ENCODE measurements at places on chromosomes 3 and 15.
A peak's percentile ranks its signal among the peaks of the same experiment; 100 is the strongest.

- DNase-seq, result no peak
These were observed 75.4 kb downstream of the XXYLT1 start for GRCh38 chr3:195195321-195196209.

GRCh38 chr3:55555873-55556618, 68.9 kb upstream of the WNT5A start:
- no peak for DNase-seq

DNA sequence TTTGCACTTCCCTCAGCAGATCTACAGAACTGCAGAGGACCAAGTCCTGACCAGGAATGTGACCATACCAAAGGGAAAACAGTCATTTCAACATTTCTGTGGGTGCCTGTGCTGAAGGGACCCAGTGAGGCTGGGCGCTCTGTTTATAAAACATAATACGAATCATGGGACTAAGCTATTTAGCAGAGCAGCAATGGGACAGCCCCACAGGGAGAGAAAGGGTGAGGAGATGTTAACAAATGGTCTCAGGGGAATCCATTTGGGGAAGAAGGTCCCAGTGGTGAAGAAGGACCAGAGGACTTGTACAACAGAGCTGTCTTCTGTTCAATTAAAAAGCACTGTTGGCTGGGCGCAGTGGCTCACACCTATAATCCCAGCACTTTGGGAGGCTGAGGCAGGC, 1025.4 kb downstream of the FHIT start:
- no peak for DNase-seq

DNA sequence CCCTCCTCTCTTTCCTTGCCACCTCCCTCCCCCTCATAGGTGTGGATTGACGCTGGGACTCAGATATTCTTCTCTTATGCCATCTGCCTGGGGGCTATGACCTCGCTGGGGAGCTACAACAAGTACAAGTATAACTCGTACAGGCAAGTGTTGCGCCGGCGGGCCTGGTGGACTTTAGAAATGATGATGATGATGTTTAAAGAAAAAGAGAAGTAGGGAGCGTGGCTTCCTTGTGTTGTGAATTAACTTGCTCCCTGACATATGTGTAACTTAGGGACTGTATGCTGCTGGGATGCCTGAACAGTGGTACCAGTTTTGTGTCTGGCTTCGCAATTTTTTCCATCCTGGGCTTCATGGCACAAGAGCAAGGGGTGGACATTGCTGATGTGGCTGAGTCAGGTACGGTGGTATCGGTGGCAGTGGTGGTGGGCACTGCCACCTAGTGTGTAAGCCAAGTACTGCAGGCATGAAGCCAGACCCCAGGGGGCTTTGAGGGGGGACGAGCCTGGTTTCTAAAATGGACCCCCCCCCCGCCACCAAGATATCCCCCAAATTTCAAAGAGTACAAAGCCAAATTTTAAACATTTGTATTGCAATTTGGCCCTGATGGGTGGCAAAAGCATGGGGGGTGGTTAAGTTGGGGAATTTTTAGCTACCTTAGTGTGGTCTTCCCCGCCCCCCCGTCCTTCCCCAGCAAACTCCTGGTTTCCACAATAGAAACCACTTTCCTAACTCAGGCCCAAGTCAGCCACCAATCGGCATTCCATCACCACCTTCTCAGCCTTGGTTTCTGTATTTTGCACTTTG, 65.6 kb downstream of the SLC6A6 start:
- peak; percentile 23 for DNase-seq

- DNase-seq, result no peak
These were observed 13.5 kb upstream of the NR2C2 start for GRCh38 chr3:14933820-14934425.

GRCh38 chr15:33592864-33593263, 282.1 kb downstream of the RYR3 start:
- no peak for DNase-seq

DNA sequence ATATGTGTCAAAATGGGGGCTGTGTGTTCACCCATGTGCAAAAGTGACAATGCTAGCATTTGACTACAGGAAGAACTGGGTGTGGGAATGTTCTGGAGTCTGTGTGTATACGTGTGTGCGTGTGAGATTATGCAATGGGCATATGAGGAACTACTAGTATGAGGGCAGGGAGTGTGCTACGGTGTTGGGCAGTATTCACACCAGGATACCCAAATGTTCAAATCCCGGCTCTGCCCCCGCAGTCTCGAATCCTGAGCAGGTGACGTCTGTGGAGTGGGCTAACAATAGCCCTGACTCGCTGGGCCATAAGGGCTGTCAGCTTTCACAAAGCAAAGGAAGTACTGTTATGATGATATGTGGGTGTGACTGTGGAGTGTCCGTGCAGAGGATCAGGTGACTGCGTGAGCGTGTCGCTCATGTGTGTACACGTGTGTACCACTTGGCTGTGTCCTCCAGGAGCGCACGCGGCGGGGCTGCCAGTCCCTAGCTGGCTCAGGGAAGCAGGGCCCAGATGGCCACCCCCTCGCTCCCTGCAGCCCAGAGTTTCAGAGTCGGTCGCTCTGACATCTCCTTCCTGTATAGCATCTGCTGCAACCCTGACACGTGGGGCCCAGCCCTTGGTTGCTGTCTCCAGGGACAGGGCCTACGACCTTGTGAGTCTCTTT, 27.2 kb downstream of the IQSEC1 start:
- DNase-seq, result no peak

GRCh38 chr15:55959744-55960447, 33.5 kb downstream of the NEDD4 start:
- DNase-seq, result no peak

GRCh38 chr3:133457465-133458067, 57.7 kb downstream of the BFSP2 start:
- DNase-seq, result peak; percentile 17

GRCh38 chr3:98972155-98972554, 70.7 kb upstream of the DCBLD2 start:
- peak; percentile 76 for DNase-seq

DNA sequence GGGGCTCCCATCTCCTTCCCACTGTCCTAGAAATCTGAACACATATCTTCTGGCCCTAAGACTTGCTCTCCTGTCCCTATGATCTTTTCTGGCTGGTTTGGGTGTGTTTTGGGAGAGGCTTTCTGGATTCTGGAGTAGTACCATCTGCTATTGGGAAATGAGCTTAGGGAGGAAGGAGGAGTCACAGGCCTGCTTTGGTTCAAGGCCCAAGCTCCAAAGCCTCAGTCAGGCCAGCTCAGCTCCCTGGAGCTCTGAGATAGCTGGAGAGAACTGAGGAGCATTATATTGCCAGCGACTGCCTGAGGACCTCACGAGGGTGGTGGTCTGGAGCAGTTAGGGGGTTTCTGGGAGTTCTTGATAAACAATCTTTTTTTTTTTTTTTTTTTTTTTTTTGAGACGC, 18.7 kb downstream of the RASGRF1 start:
- DNase-seq, result no peak

GRCh38 chr3:126544596-126545281, 14.0 kb downstream of the C3orf22 start:
- DNase-seq, result no peak

DNA sequence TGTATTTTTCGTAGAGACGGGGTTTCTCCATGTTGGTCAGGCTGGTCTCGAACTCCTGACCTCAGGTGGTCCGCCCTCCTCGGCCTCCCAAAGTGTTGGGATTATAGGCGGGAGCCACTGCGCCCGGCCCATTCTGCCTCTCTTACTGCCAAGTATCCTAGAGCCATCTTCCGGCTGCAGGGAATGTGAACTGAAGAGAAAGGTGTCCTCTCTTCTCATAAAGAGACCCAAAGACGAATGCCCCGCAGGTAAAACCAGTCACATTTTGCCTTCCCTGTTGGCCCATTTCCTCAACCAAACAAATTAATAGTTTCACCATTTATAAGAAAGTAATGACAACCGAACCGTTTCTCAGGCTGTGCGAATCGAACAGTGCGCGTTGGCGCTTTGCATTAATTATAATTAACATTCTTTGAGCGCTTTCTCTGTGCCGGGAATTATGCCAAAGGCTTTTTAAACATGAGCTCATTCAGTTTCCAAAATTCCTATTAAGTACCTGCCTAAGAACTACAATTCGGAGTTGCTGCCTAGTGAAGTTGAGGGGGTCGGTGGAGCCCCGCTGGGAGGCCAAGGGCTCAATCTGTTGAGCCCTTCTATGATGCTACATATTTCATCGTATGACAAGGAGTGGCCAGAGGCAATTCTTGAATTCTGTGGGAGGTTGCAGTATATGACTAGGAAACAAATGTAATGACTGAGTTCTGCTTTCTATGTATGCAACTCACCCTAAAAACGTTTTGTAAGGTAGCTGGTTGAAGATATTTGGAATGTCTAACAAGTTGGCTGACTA, 819 bp upstream of the RPL24 start:
- DNase-seq, result no peak

DNA sequence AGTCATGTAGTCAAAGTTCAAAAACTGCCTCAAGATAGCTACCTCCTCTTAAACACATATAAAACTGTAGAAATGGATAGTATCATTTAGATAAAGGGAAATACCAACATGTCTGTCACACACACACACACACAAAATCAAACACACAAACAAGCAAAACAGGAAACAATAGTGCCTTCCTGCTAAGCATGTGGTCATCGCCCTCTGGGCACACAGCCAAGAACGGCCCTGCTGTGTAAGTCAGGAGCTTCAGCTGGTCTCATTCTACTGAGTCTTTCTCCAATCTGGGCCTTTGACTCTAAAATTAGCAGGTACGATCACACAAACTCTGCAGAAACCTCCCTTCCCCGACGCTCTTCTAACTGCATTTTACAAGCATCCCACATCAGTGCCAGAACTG, 272.2 kb upstream of the CHRNA7 start:
- no peak for DNase-seq

GRCh38 chr15:40338041-40338657, 2.6 kb downstream of the CCDC9B start:
- DNase-seq, result peak; percentile 74

- no peak for DNase-seq
These were observed 91.3 kb upstream of the ATP10A start for GRCh38 chr15:25954398-25954797.

DNA sequence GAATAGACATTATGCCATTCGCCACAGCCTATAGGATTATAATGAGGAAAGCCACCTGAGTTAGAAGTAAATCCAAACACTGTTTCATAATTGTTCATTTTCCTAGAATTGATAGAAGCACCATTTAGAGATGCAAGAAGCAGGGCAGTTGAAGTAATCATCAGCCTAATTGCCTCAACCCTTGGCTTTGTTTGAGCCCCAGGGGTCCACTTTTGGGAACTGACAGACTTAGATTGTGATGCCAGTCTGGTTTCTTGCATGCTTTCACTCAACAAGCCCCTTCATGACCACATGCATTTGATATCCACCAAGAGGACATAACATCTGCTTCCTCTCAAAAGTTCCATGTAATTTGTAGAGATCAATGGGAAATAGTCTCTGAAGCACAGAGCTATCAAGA, 97.2 kb upstream of the COL8A1 start:
- DNase-seq, result no peak

GRCh38 chr3:39166134-39166710, 12.8 kb upstream of the CSRNP1 start:
- DNase-seq, result peak; percentile 58

- no peak for DNase-seq
These were observed 88.0 kb downstream of the PEX5L start for GRCh38 chr3:179948740-179949139.

DNA sequence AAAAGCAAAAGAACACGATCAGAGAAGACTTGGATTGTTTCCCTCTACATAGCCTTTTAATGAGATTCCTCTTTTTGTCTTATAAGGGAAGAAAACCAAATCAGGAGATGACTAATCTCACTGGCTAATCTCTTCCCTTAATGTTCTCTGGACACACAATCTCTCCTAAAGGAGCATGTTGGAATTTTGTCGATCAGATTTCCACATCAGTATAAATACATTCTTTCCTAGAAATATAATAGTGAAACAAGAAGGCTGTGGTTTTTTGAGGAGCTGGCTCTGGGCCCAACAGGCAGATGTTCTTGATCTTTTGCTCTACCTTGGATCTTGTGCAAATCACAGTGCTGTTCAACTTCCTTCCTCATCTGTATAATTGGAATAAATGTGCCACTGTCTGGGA, 94.0 kb downstream of the GTPBP8 start:
- DNase-seq, result no peak

DNA sequence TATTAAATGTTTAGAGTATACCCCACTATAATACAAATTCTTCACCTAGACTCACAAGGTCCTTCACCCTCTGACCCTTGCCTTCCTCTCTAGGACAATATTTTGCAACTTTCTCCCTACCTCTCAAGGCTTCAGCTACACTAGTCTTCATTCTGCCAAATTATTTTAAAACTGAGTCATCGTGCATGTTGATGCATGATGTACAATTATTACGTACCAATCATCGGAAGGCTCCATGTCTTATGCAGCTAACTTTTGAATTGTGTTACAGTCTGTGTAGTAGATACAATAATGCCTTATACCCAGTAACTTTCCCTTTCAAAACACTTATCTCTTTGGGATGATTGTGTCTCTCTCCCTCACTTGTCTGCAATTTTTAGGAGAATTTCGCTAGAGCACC, 98.5 kb upstream of the ROBO2 start:
- DNase-seq, result no peak

DNA sequence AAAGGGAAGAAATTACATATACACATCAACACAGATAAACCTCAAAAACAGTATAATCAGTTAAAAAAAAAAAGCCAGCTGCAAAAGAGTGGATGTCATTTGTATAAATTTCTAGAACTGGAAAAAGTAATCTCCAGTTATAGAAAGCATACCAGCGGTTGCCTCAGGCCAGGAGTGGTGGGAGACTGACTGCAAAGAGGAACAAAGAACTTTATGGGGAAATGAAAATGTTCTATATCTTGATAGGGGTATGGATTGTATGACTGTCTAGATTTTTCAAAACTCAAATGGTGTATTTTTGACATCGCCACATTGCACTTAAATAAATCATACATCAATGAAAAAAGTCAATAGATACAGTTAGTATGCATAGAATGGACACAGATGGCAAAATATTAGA, 241.6 kb downstream of the SCAPER start:
- DNase-seq, result no peak

- DNase-seq, result no peak
These were observed 40.5 kb upstream of the HES1 start for GRCh38 chr3:194095464-194095863.

- no peak for DNase-seq
These were observed 69.8 kb upstream of the BOC start for GRCh38 chr3:113141543-113141942.

DNA sequence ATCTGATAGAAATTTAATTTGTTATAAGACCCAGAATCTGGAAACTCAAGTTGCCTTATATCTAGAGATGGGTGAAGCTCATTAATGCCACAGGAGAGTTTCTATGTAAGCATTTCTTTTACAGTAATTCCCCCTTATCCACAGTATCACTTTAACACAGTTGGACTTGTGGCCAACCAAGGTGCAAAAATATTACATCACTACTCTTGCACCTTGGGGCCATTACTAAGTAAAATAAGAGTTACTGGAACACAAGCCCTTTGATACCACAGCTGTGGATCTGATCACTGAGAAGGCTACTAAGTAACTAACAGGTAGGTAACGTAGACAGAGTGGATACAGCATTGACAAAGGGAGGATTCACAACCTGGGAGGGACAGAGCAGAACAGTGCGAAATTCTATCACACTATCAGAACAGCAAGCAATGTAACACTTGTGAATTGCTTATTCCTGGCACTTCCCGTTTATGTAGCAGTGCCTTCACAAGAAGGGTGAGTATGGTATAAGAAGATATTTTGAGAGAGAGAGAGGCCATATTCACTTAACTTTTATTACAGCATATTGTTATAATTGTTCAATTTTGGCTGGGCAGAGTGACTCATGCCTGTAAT, 33.9 kb upstream of the TOPBP1 start:
- no peak for DNase-seq

Data from ACHN (cell line).